ENCODE measurements at places on chromosomes 3 and 15.

GRCh38 chr15:40263024-40263754 lies 19.7 kb downstream of the ANKRD63 start:
- no peak for DNase-seq

- DNase-seq, result no peak
These were observed 11.7 kb downstream of the CLDN16 start for GRCh38 chr3:190399677-190400076.

DNA sequence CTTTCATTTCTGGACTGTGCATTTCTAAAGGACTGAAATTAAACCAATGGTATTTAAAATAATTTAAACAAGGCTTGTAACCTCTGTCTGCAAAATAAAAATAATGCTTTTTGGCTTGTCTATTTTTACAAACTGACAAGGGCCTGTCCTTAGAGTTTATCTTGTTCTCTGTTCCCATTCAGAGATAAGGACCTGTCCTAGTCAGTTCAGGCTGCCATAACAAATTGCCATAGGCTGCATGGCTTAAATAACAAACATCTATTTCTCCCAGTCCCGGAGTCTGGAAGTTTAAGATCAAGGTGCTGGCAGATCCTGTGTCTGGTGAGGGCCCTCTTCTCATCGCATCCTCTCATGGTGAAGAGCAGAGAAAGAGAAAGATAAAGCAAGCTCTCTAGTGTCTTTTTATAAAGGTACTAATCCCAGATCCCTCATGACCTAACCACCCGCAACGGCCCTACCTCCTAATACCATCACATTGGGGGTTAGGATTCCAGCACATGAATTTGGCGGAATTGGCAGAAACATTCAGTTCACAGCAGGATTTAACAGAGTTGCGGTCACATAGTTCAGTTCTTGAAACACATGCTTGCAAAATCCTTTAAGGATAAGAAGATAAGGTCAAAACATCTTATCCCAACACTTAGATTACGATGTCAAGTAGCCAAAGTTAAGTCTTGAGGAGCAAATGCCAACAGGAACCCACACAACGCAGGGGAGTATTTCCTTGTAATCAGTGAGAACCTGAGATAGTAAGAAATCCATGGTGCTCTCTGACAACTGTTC lies 17.8 kb downstream of the KBTBD8 start:
- no peak for DNase-seq

DNA sequence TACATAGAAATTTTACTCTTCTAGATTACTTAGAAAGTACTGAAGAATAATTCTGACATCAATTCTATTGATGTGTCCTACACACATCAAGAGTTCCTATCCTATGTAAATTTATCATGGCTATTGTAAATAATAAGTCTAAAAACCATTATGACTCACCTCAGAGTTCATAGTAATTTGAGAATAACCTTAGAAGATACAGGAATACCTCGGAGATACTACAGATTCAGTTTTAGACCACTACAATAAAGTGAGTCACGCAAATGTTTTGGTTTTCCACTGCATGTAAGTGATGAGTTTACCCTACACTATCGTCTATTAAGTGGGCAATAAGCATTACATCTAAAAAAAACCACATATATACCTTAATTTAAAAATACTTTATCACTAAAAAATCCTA lies 74.8 kb downstream of the NR1I2 start:
- no peak for DNase-seq

- no peak for DNase-seq
These were observed 261.8 kb upstream of the GOLGA6L4 start for GRCh38 chr15:83973816-83974215.

DNA sequence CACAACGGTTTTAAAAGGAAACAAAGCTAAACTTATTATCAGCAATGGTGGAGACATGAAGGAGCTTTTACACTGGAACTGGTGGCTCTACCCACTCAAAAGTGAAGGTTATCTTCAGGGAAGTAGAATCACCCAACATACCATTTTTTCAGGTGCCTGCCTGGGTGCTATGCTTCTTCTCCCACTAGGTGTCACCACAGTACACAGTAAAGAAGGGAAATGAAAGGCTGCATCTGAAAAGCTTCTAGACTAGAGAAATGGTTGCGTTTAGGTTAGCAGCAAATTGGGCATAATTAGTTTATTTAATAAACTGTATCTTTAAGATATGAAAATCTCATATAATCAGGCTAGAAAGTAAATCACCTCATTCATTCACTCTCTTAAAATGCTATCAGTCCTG lies 47.0 kb upstream of the SELENOK start:
- no peak for DNase-seq

- no peak for DNase-seq
These were observed 139.5 kb upstream of the RBMS3 start for GRCh38 chr3:29141197-29141917.

- no peak for DNase-seq
These were observed 236.5 kb downstream of the KCNMB2 start for GRCh38 chr3:178772746-178773145.

DNA sequence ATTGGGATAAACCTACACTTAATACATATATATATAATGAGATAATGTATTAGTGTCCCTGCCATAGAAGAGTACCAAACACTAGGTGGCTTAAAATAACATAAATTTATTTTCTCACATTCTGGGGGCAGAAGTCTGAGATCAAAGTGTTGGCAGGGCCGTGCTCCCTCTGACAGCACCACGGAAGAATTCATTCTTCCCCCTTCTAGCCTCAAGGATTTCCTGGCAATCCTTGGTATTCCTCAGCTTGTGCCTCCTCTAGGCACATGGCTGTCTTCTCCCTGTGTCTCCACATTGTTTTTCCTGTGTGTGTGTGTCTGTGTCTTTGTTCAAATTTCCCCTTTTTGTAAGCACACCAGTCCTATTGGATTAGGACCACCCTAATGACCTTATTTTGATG lies 115.2 kb upstream of the AGBL1 start:
- no peak for DNase-seq

GRCh38 chr3:57974796-57975388 lies 33.3 kb upstream of the FLNB start:
- no peak for DNase-seq

DNA sequence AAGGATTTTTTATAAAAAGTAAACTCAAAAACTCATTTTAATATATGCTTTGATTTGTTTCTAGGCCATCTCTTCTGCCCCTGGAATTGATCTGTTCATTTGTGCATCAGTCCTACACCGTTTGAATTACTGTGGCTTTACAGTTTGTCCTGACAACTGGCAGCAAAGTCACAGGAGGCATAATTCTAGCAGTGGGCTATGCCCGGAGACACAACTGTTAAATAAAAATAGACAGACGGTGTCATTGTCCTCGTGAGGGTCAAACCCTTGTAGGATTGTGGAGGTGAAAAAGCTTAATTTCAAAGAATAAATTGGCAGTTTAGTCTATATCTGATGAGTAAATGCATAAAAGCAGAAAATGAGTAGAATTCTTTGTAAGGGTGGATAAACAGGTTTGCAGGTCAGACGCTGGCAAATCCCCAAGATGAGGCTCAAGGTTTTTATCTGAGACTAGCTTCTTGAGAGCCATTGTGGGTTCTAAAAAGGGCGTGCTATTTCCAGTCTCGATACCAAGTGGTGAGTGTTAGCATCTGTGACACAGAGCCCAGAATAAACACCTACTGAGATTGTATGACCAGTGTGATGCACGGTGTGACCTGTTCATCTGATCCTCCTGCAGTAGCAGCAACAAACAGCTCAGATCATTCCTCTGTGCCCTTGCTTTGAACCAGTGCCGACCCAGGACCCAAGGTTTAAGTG lies 51.5 kb upstream of the SLCO3A1 start:
- no peak for DNase-seq

- no peak for DNase-seq
These were observed 212.0 kb downstream of the MINAR1 start for GRCh38 chr15:79644091-79644490.

DNA sequence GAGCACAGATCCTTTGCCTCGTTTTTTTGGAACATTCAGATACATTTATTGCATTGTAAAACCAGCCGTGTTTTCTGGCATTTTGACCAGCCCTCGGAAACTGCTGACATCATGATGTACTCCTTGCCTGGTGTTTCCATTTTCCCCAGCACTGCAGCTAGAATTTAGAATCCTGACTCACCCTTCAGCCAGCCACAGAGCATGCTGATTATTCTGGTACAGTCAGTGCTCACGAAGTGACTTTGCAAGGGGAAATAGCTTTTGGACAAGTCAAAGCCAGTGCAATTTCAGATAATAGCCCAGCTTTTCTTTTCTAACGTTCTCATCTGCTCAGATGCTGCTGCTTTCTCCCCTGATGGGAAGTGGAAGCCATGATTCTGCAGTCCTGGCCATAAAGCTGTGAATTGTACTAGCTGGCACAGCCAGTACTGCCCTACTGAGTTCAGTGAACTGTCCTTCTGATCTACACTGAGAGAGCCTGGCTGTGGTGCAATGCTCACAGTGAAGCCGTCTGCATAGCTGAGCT lies 12.1 kb upstream of the CNBP start:
- DNase-seq, result no peak

GRCh38 chr3:132348531-132348930 lies 31.3 kb downstream of the ACP3 start:
- DNase-seq, result no peak

- no peak for DNase-seq
These were observed 33.6 kb downstream of the HMG20A start for GRCh38 chr15:77454265-77454664.

GRCh38 chr15:68517285-68517761 lies 61.5 kb upstream of the CORO2B start:
- DNase-seq, result no peak

DNA sequence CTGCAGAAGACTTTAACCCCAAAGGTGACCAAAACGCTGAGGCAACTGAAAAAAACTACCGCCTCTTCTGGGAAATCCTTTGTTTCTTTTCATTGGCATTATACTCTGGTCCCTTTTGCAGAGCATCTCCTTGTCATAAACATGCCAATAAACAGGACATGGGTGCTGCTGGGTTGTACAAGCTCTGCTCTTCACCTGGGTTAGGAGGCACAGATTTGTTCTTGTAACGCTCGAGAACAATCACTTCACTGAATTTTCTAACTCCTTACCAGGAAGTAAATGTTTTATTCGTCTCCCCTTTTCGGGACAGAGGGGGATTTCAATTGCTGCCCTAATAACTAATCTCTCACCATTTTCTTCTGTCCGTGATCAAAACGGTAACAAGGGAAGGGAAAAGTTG lies 1.3 kb downstream of the PLCH1 start:
- DNase-seq, result no peak

GRCh38 chr3:126870608-126871210 lies 112.2 kb upstream of the PLXNA1 start:
- no peak for DNase-seq

- no peak for DNase-seq
These were observed 19.0 kb downstream of the SYNM start for GRCh38 chr15:99123713-99124451.

DNA sequence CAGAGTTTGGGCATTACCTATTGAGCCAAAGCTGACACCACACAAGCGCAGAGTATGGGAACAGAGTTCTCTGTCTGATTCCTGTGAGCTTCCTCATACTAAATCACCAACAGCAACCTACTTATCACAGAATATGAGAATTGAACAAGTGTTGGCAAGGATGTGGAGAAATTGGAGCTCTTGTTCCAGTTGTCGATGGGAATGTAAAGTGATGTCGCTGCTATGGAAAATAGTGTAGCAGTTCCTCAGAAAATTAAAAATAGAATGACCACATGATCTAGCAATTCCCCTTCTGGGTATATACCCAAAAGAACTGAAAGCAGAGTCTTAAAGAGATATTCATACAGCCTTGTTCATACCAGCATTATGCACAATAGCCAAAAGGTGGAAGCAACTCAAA lies 33.4 kb downstream of the CD86 start:
- DNase-seq, result no peak

DNA sequence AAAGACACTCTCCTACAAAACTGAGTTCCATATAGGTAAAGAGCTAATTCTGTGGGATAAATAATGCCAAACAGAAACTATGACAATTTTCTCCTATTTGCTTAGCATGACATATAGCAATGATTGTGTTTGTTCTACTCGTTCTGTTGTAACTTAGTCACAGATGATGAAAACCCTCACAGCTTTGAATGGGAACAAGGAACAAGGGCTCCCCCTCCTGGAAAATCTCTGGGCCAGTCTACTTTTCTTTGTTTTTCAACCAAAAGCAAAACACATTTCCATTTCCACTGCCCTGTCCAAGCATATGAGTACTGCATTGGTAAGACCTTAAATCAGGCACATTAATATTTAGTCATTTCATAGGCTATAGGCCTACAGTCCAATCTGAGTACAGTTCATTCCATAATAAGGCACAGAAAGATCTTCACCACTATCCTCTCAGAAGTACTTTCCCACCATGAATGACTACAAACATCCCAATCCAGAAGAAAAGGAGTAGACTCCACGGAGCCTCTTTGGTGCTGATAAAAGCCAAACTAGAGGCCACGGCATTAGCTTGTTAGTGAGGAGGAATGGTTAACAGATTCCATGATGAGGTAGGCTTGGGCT lies 67.1 kb downstream of the ATP8B4 start:
- DNase-seq, result no peak

- no peak for DNase-seq
These were observed 94.6 kb downstream of the CDIN1 start for GRCh38 chr15:36673987-36674386.

GRCh38 chr3:144363856-144364255 lies 392.2 kb downstream of the DIPK2A start:
- DNase-seq, result no peak

GRCh38 chr3:153285194-153285641 lies 123.2 kb downstream of the RAP2B start:
- no peak for DNase-seq

GRCh38 chr15:90868261-90868689 lies at the start of gene FURIN:
TSS of gene FURIN (plus strand) at chr15:90868588. CDS start at chr15:90875741, 7,153 bp downstream.
- no peak for DNase-seq

GRCh38 chr3:56048331-56048730 lies 419.9 kb downstream of the ERC2 start:
- no peak for DNase-seq

GRCh38 chr15:78085928-78086327 lies 6.4 kb upstream of the SH2D7 start:
- no peak for DNase-seq

DNA sequence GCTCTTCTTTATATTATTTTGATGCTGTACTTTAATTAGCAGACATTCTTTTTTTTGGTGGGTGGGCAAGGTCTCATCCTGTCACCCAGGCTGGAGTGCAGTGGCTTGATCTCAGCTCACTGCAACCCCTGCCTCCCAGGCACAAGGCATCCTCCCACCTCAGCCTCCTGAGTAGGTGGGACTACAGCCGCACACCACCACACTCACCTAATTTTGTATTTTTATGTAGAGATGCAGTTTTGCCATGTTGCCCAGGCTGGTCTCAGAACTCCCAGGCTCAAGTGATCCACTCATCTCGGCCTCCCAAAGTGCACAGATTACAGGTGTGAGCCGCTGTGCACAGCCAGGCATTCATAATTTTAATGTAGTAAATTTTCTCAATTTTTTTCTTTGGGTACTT lies 608.1 kb downstream of the ZNF385D start:
- DNase-seq, result no peak
